ENCODE measurements at places on chromosomes 4 and X.

DNA sequence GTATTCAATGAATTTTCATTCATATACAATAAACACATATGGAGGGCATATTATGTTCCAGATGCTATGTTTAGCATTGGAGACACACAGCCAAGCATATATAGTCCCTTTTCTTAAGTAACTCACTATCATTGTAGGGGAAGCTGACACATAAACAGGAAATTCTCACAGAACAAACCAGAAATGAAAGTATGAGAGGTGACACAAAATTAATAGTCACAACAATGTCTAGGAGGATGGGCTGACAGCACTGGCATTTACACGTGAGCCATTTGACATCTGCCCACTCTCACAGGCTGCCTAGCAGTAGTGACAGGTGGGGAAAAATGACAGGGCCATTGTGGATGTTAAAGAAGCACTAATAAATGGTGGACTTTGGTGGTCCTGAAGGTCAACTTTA is 2.6 kb upstream of the CNOT6L start:
- no peak for DNase-seq

DNA sequence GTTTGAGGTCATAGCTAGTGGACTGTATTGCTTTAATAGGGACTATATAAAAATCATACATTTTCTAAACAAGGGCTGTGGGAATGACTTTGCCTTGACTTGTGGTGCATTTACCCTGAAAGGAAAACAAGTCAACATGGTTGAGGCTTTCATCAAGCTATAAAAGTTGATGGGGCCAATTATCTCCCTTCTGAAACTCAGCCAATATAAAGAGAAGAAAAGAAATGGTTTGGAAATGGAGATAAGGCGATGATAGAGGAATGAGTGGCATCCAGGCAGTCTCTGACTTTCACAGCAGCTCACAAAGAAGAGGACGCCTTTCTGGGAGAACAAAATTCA is 118.7 kb downstream of the SMARCA1 start:
- DNase-seq: no peak

DNA sequence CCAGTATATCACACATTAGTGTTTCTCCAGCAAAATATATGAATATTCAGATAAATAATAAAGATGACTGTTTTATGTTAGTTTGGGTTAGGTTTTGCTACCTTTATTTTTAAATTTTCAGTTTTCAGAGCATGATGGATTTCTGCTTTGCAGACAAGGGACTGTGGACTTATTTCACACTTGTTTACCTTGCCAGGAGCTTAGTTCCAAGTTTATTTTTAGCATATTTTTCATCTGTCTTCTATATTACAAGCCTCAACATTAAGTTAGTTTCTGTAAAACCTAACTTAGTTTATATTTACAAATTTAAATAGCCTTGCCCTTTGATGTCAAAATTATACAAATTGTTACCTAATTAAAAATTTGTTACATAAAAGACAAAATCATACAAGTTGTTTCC is 163.4 kb downstream of the FBXW7 start:
- no peak for DNase-seq

- DNase-seq: no peak
Observed at GRCh38 chr4:138204507-138204906, 37.6 kb downstream of the SLC7A11 start.

DNA sequence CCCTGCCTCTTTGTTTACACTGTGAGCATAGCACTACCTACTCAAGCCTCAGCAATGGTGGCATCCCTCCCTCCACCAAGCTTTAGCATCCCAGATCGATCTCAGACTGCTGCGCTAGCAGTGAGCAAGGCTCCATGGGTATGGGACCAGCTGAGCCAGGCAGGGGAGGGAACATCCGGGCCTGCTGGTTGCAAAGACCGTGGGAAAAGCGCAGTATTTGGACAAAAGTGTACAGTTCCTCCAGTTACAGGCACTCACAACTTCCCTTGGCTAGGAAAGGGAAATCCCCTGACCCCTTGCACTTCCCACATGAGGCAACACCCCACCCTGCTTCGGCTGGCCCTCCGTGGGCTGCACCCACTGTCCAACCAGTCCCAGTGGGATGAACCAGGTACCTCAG is 26.5 kb downstream of the EGF start:
- DNase-seq: no peak

DNA sequence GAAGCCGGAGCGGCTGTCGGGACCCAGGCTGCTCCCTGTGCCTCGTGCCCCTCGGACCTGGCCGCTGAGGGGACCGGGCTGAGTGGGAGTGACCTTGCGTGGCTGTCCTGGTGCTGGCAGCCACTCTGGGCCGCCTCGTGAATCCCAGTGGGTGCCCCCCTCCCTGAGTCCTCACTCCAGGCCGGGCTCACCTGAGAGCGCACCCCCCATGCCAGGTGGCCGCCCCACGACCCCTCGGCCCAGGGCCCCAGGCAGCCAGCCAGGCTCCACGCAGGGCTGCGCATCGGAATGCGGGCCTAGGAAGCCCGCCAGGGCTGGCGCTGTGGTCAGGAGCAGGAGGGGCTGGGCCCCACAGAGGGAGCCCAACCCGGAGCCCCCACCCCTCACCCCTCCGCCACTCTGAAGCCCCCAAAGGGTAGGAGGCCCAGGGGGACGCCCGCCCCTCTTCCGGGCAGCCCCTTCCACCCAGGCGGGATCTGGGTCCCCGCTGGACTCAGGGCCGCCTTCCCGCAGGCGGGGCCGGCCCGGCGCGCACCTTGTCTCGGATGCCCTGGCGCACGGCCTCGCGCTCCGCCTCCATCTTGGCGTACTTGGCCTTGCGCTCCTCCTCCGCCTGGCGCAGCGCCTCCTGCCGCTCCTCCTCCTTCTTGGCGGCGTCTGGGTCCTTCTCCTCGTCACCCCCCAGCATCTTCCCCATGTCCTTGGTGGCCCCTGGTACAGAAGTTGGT is 33.9 kb downstream of the CPLX1 start:
- no peak for DNase-seq

DNA sequence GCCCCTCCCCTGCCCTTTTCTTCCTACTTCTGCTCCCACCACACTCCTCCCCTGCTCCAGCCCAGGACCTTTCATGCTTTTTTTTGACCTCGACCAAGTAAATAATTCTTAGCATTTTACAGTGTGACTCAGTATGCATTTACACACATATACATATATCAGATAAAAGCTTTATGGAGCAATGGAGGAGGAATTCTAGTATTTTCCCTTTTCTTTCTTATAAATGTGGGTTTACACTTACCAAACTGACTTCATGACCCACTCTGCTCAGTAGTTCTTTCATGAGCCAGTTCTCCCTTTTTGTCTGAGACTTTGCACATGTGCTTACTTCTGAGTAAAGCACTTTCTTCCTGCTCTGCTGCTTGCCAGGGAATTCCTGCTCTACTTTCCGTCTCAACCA is 111.8 kb upstream of the H2AZ1 start:
- DNase-seq: no peak

GRCh38 chr4:10421344-10422055 is 35.7 kb downstream of the ZNF518B start:
- no peak for DNase-seq

DNA sequence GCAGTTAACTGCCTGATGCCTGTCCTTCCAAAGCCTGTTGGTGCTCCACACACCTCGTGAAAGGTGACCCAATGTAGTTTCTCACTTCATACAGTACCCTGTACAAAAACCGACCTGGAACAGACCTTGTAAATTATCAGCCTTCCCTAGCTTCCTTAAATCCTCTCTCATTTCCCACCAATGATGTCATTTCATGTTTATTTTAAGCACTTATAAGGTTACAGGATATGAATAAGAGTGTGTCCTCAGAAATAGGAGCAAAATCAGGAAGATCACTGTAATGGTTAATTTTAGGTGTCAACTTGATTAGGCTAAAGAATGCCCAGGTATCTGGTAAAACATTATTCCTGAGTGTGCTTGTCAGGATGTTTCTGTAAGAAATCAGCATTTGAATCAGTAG is 44.7 kb downstream of the TMEM150C start:
- DNase-seq: no peak

- DNase-seq: no peak
Observed at GRCh38 chr4:147948336-147948735, 216.4 kb downstream of the ARHGAP10 start.

DNA sequence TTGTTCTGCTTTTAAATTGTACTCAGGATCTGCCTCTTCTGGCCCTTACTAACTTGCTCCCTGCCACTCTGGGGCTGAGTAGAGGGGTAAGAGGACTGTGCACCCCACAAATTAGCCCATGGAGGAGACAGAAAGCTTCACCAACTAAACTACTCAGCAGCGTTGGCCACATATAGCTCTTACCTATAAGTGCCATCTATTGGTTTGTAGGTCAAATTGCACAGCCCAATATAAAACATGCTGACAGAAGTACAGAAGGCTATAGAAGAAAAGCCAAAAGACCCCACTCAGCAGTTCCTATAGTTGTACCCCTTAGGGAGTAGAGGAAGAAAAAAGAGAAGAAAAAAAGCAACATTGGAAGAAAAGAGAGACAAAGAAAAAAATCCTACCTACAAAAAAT is 341.2 kb upstream of the FMR1 start:
- no peak for DNase-seq

DNA sequence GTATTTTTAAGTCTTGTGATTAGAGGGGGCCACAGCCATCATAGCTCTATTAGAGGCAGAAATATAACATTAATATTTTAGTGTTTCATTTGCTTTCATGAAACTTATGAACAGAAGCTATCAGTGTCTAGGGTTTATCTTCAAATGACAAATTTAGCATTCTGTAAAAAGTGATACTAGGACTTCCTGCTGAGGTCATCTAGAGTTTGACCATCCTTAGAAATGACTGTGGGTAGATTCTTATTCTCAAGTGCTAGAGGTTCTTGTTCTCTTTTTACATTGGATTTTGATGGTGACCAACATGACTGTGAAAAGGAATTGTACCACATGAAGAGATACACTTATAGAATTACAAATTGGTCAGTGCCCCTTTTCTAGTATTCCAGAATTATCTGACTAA is 568.6 kb downstream of the RPA4 start:
- no peak for DNase-seq

- peak; percentile 4 for DNase-seq
Observed at GRCh38 chrX:110318664-110318968, 731 bp upstream of the AMMECR1 start.

DNA sequence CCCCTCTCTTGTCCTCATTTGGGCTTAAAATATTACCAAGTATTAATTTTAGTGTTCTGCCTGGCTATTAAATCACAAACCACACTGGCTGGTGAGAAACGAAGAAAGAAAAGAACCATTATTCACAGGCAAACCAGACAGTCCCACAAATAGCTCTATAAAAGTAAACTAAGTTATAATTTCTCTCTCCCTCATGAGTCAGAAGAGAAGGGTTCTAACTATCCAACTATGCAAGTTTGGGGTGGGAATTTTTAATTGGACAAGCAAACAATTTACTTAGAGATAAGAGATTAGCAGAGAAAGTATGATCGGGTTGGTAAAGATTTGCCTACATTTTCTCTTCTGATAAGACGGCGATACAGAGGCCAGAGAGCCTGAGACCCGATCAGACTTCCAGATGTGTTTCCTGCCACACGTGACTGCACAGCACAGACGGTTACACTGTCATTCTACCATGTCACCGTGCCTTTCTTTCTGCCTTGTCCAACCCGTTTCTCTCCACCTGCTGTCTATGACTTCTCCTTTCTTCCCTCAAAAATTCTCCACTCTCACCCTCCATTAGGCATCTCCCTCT is 52.3 kb downstream of the MEPE start:
- no peak for DNase-seq

DNA sequence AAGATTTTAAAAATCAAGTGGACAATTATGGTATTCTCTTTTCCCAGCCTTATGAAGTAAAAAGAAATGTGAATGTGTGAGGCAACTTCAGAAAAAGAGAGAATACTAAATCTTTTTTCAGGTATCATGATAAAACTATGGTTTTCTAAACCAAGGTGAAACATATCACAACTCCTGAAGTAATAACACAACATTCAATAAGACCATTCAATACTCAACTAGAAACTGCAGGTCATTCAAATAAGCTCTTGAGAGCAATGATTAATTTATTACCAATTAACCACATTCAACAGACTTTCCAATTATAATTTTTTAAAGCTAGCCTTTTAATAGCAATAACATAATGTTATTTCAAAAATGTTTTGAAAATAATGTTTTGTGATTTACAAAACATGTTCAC is 35.8 kb downstream of the SLC10A7 start:
- no peak for DNase-seq

DNA sequence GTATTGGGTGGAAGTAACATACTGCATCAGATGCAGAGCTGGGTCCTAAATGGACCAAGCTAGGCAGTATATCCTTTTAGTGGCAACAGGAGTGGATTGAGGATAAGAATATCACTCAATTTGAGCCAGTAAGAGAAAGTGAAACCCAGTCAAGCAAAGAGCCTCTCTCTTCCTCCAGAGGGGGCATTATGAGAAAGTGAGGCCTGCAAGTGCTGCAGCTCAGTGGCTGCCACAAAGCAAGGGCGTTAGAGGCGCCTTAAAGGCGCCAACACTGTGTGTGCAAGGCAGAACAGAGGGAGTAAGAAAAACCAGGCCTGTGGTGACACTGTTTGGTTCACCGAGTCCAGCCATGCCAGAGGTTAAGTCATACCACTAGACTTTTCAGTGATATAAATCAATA is 17.5 kb downstream of the STX18 start:
- no peak for DNase-seq

DNA sequence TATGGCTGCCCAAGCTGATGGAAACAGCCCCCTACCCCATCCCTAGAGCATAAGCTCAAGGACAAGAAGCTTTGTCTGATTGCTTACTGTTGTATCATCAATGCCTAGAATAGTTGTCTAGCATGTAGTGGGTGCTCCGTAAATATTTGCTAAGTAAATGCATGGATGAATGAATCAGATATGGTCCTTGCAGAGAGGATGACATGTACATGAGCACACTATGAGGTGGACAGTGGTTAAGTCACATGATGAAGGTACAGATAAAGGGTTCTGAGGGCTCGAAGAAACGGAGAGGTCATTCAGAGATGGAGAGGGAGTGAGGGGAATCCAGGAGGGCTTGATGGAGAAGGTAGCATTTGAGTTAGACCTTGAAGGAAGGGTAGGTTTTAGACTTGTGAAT is 214.2 kb downstream of the RBMX2 start:
- no peak for DNase-seq

GRCh38 chrX:151151665-151152267 is 24.6 kb upstream of the GPR50 start:
- peak; percentile 15 for DNase-seq

GRCh38 chrX:129638917-129639316 is 15.8 kb downstream of the APLN start:
- no peak for DNase-seq

DNA sequence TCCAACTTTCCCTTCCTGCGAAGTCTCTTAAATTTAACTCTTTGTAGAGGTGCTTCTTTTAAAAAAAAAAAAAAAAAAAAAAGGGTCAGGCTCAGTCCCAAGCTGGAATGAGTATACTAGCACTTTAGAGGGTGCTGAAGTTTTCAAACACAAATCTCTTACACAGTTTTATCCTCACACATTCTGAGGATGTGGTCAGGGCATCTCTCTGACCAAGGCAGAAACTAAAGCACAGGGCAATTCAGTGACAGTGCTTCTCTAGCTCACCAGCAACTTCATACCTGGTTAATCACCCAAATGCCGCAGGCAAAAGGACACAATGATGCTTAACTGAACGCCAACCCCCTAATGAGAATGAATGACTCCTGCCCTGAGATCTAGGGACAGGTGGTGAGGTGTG is 9.8 kb upstream of the PGM2 start:
- DNase-seq: no peak

- DNase-seq: no peak
Observed at GRCh38 chr4:95181243-95181995, 367.4 kb downstream of the UNC5C start.

- DNase-seq: no peak
Observed at GRCh38 chrX:136856551-136856950, 24.0 kb downstream of the RBMX start.

Measured in activated T-helper 1 cell treated with anti-CD3 and anti-CD28 coated beads, Interleukin-2, amount 50 U/mL, for 16 hours (primary cell).